ENCODE measurements at places on chromosomes 1 and 21.

GRCh38 chr21:45541221-45542039 is 810 bp downstream of the SLC19A1 start:
- DNase-seq: peak; percentile 67

- DNase-seq: no peak
These were observed 101.5 kb upstream of the COL24A1 start for GRCh38 chr1:86258101-86258500.

- DNase-seq: no peak
These were observed 56.2 kb upstream of the GNG12 start for GRCh38 chr1:67889466-67889865.

GRCh38 chr1:33348676-33349080 is 27.8 kb upstream of the A3GALT2 start:
- no peak for DNase-seq

DNA sequence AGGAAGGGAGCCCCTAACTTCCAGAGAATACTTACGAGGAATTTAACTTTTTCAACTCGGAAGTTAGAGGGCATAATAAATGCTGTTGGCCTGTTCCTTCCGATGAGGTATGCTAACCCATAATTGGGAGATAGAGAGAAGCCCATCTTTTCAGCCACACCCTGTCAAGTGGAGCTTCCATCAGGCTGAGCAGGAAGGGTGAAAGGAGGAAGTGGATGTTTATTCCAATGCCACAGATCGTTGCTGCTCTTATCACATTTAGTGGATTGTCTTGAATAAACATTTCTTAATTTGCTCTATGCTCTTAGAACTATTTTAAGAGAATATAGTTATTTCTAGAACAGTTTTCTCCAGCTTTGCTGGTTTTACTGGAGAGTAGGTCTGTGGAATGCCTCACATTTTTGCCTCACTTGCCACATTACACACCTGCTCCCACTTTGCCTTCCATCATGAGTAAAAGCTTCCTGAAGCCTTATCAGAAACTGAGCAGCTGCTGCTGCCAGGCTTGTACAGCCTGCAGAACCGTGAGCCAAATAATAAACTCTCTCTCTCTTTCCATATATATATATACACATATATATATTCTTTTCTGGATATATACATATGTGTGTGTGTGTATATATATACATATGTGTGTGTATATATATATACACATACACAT is 60.0 kb upstream of the RGS21 start:
- DNase-seq: peak; percentile 65

GRCh38 chr1:88074661-88075060 is 609.4 kb upstream of the PKN2 start:
- no peak for DNase-seq

- DNase-seq: no peak
These were observed 836 bp upstream of the PRCC start for GRCh38 chr1:156766298-156767100.

DNA sequence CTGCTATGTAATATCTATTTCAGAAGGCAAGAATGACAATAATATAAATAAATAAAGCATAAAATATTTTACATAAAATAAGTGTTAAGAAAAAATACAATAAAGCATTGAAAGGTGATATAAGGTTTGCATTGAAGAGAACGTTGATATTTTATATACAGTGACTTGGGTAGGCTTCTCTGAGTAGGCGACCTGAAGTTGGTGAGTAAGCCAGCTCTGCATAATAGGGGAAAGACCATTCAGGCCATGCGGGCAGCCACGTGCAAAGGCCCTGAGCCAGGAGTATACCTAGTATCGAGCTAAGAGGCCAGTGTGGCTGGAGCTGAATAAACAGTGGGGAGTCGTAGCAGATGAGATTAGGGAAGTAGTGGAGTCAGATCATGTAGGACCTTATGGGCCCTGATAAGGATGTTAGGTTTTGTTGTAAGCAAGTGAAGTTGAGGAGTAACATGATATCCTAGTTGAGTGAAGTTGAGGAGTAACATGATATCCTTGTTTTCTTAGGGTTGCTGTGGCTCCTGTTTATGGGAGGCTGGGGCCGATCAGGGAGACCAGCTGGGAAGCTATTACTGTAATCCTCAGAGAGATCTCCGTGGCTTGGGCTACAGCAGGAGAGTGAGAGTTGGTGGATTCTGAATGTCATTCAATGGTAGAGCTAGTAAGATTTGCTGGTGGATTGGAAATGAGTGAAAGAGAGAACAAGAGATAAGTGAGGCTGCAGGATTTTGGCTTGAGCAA is 22.0 kb downstream of the KCNK1 start:
- peak; percentile 27 for DNase-seq

- DNase-seq: no peak
These were observed 11.0 kb upstream of the LMNA start for GRCh38 chr1:156103521-156103947.

- DNase-seq: no peak
These were observed 296.6 kb downstream of the OMA1 start for GRCh38 chr1:58249737-58250586.

Measured in KBM-7 (cell line).